ENCODE measurements at places on chromosomes 1 and 21.

GRCh38 chr1:236568285-236568894, 35.9 kb downstream of the HEATR1 start:
- DNase-seq: no peak

- DNase-seq: no peak
Measured at GRCh38 chr1:152000964-152001630, 7.4 kb upstream of the S100A10 start.

DNA sequence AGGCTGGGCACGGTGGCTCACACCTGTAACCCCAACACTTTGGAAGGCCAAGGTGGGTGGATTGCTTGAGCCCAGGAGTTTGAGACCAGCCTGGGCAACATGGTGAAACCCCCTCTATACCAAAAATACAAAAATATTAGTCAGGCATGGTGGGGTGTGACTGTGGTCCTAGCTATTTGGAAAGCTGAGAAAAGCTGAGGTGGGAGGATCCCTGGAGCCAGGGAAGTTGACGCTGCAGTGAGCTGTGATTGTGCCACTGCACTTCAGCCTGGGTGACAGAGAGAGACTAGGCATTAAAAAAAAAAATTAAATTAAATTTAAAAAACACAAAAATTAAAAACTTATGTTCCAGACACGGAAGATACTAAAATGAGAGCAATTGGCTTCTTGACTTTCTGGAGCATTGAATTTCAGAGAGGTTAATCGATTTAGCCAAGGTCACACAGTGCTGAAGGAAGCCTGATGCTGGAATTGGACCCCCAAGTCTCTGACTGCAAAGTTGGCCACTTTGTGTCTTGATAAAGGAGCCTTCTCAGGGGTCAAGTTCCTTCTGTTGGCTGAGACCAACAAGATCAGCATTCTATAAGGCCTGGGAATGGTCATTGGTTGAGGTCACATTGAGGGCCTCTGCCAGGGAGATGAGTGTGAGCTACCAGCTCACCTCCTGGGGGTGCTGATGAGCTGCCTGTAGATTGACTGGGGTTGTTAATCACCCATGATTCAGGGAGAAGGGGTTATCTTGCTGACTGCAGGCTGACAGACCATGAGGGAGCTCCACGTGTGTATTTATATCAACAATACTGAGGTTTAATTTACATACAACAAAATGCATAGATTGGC, 54.3 kb downstream of the RPS6KA1 start:
- DNase-seq: no peak

DNA sequence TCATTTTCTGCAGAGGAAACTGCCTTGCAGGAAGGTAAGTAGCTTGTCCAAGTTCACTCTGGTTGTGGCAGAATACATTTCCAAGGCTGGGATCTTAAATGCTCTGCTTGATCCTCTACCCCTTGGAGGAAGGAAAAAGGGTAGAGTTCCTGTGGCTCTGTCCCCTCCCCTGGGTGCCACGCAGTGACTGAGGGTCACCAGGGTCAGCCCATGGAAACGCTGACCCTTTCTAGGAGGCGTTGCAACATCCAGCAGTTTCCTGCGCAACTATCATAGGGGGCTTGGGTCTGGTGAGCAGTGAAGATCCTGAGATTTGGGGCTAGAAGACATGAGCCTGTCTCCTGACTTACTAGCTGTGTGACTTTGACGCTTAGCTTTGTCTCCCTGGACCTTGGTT, 29.4 kb upstream of the EPS8L3 start:
- no peak for DNase-seq

- DNase-seq: no peak
Measured at GRCh38 chr1:181206979-181207790, 118.7 kb downstream of the IER5 start.

- peak; percentile 30 for DNase-seq
Measured at GRCh38 chr1:66182551-66183178, 351.3 kb upstream of the SGIP1 start.

- DNase-seq: no peak
Measured at GRCh38 chr1:42175314-42176054, 10.9 kb upstream of the GUCA2A start.

GRCh38 chr1:117037802-117038201, 22.3 kb upstream of the TTF2 start:
- no peak for DNase-seq

DNA sequence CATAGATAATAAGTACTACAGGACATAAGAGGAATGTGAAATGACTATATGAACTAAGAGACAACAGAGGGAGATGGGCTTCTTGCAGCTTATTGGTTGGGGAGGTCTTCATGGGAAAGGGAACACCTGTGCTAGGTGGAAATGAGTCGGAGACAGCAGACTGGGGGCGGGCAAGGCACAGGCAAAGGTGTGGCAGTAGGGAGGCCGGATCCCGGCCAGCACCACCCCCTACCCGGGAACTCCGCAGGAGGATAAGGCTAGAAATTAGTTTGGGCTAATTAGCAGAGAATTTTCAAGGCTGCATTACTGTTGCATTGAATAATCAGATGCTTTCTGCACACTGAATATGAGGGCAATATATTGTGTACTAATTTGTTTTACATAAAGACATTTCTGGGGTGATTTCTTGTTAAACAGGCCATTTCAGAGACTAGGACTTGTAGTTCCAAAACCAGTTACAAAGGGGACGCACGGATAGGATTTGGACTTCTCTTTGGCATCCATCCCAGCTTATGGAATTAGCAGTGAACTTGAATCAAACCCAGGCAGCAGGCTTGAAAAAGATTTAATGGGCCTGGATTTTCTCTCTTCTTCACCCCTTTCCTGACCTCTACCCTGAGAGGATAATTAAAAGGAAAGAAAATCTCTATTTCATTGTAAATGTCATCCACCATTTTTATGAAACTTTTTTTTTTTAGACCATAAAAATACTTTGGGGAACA, 2.2 kb upstream of the HUNK start:
- DNase-seq: no peak

DNA sequence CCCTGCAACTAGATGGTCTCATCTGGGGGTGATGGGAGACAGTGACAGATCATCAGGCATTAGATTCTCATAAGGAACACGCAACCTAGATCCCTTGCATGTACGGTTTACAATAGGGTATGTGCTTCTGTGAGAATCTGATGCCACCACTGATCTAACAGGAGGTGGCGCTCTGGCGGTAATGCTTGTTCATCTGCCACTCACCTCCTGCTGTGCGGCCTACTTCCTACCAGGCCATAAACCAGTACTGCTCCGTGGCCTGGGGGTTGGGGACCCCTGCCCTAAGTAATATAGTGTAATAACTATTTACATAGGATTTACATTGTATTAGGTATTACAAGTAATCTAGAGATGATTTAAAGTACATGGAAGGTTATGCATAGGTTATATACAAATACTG, 134.9 kb downstream of the CLEC20A start:
- DNase-seq: no peak

DNA sequence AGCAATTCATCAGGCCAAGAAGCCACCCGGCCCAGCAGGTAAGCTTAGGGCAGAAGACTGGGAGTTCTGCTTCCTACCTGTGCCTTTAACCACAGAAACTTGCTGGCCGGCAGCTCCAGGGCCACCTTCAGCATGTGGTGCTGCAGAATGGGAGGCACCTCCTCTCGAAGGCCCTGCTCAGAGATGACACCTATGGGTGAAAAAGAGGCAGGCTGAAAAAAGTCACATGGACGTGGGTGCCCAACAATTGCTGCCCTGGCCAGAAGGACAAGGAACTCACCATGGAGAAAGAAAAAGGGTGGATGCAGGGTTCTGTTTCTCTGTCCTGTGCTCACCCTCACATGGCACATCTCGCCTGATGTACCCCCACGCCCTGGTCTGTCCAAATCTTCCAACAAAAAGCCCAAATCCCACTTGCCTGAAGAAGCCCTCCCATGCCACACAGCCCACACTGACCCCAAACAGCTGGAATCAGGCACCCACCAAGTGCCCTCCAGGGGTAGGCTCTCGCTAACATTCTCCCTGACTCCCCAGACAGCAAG, 33.0 kb downstream of the URB1 start:
- no peak for DNase-seq

- no peak for DNase-seq
Measured at GRCh38 chr1:205356440-205357139, at the start of gene KLHDC8A. KLHDC8A (minus strand) TSS chr1:205356922; CDS start chr1:205343604, 13,318 bp downstream.

GRCh38 chr1:203144661-203145060, 17.1 kb downstream of the ADORA1 start:
- no peak for DNase-seq

DNA sequence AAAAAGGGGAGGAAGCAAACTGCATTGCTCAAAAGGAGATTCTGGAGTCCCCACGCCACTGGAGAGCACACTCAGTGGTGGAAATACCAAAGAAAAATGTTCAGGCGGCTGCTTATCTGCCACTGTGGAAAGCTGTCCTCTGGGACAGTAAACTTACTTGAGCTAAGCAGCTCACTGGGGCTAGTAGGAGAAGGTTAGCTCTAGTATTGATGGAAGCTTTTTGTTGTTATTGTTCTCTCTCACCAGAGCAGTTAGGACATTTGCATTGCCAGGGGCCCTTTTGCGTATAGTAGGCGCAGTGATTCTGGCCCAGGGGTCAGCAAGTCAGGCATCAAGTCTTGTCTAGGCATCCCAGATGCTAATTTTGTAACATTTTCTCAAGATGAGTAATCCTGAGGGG, 15.6 kb downstream of the BACE2 start:
- DNase-seq: no peak

GRCh38 chr1:213623862-213624261, 363.9 kb upstream of the PROX1 start:
- no peak for DNase-seq

DNA sequence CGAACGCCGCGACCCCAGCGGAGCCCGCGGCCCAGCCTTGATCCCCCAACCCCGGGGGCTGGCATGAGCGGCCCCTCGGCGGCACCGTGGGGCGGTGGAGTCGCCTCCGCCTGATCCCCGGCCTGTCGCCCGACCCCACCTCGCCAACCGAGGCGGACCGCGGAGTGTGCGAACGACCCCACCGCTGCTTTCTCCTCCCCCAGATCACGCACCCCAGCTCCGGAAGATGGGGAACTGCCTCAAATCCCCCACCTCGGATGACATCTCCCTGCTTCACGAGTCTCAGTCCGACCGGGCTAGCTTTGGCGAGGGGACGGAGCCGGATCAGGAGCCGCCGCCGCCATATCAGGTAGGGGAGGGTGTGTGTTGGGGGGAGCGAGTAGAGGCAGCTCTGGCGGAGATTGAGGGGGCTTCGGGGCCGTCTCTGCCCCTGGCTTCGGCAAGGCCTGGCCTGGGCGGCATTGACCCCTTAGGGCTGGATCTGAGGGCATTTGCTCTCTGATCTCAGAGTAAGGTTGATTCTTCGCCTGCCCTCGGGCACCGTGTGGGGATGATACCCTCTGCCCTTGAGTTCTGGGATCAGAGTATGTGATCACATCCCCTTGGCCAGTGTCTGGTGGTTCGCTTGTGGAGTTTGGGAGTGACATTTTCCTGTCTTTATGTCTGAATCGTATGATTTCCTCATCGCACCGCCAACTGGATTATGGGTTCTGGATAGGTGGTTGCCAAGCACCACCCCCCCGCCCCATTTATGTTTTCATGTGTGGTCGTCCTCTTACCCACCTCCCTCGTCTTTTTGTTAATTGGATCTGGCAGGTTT, 668 bp downstream of the RNF11 start:
- DNase-seq: peak; percentile 50

DNA sequence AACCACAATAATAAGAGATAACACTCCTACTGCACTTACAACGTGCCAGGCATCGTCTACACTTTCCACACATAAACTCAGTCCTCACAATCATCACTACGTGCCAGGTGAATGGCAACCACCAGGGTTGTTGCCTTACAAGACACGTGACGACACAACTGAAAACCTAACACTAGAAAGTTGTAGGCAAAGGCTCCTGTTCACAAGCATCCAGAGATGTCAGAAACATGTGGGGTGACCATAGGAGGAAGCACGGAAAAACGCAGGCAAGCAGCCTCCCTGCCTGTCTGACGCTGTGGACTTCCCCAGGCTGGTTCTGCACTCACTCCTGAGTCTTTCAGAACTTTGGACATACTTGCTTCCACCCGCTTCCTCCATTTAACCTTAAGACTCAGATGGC, 7.0 kb downstream of the CAPZB start:
- DNase-seq: no peak

DNA sequence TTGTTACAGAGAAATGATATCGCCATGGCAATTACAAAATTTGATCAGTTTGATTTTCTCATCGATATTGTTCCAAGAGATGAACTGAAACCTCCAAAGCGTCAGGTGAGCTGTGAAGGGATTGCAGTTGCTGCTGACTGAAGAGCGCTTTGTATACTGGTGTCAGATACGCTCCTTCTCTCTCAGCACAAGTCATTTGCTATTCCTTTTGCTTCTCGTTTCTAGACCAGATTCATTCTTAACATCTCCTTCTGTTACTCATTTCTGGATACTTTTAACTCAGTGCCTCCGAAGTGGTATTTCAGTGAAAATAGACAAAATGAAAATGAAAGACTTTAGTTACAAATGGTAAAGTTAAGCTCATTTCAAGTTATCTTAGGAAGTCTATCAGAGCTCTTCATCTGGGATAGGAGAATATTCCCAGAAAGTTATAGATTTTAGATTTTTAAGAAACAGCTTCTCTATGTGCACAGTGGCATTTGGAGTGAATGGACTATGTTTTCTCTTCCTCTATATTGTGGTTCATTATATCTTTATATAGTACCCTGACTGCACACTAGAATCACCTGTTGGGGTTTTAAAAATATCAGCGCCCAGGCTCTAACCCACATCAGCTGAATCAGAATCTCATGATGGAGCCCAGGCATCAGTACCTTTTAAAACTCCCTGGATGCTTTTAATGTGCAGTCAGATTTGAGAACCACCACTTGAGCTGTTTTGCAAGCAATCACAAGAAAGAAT, 30.3 kb upstream of the KCNQ4 start:
- DNase-seq: no peak

- DNase-seq: no peak
Measured at GRCh38 chr1:9792156-9793042, 31.4 kb downstream of the CLSTN1 start.

DNA sequence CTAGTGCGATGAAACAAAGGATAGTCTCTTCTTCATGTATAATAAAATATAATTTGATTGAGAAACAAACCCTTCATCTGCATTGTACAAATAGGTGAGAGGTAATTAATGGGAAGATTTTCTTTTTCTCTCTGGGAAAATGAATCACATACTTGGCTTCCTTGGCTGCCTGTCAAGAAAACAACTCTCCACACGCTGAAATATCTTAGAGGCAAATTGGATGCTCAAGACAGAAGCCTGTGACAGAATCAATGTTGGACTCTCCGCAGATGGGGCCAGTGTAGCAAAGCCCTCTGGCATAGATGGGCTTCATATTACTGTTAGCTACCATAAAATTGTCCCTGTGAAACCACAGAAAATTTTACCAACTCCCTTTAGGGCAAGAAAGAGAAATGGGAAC, 186.6 kb downstream of the GRIK1 start:
- DNase-seq: no peak

GRCh38 chr1:86846164-86846647, 67.7 kb downstream of the SELENOF start:
- DNase-seq: no peak

DNA sequence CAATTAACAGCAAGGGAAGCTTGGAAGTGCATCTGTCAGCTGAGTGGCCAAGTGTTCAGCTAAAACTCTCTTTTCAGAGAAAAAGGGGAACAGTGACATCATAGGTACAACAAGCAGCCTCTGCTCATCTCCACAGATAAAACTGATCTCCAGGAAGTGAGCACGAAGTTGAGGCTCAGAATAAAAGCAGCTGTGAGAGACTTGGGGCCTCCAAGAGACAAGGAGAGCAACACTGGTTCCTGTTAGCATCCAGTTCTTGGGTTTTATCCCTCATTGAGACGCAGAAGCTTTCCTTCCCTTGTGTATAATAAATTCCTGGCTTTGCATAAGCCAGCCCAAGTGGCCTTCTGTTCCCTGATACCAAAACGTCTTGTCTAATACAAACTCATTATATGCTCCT, 20.0 kb upstream of the CNN3 start:
- no peak for DNase-seq
